ENCODE measurements at places on chromosomes 4 and X.

GRCh38 chr4:26936284-26937065, 75.8 kb downstream of the STIM2 start:
- no peak for DNase-seq

- no peak for DNase-seq
Observed at GRCh38 chr4:113339430-113339813, 290.0 kb downstream of the ANK2 start.

GRCh38 chrX:77749695-77750094, 36.3 kb downstream of the ATRX start:
- no peak for DNase-seq

GRCh38 chrX:97639526-97639925, 755.8 kb downstream of the RPA4 start:
- no peak for DNase-seq

DNA sequence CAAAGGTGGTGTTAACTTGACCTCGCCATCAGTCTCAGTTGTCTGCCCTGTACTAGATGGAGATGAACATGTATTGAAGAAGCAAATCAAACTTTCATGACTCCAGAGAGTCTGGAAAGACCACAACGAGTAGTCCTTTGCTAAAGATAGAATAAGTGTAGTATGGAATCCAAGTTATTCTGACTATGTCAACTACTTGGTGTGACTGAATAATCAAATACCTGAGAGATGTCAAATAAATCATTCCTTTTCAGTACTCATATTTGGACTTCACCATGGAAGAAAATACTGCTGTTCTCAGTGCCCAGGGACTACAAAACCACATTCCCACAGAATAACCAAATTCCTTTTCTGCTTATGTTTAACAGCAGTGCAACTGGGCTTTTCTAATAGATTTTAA, 161.2 kb upstream of the SPRY1 start:
- no peak for DNase-seq

DNA sequence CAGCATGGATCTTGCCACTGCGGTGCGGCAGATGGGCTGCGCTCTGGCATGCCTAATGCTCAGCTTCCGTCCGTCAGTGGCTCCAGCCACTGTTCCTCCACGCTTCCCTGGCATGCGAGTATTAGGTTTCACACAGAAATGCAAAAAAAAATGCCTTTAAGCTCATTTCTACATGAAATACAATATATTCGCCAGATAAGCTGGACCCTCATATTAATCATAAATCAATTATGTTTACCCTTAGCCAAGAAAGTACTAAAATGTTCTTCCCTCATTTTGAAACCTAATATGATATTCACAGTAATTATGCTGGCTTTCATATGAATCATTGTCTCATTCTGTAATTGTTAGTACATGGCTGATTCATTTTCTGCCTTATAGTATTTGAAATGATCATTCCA, 115.5 kb upstream of the FAM241A start:
- no peak for DNase-seq

- no peak for DNase-seq
Observed at GRCh38 chrX:72029483-72030411, 102.0 kb downstream of the RTL5 start.

DNA sequence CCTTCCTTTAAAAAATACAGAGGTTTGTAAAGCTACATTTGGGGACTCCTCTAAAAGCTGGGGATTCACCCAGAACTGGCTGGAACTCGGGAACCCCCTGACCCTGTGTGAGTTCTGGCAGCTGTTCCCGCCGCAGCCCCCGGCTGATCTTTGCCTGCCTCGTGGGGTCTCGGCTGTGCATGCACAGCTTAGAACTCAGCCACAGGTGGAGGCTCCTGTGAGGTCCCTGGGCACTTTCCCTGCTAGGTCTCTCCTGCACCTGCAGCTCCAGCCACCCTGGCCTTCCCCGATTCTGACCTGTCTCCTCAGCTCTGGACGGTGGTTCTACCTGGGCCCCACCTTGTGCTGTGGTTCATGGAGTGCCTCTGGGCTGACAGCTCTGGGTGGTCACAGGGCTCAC, 48.6 kb upstream of the HGFAC start:
- DNase-seq, result no peak

GRCh38 chr4:109046471-109047201, 255.8 kb downstream of the COL25A1 start:
- no peak for DNase-seq

DNA sequence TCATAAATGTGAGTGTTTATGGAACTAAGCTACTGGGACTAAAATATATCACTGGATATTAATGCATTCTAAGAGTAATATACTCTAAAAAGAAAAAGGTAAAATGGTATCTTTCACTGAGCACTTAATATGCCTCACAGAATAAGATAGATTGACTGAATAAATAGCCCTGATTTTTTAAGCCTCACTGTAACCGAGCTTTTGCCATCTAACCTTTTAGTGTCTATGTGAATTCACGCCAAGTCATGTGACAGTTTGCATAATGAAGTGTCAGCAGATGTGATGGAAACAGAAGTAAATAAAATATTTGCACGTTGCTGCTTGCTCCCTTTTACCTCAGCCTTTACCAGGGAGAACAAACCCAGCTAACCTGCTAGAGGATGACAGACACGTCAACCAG, 119.7 kb upstream of the NWD2 start:
- DNase-seq, result no peak

DNA sequence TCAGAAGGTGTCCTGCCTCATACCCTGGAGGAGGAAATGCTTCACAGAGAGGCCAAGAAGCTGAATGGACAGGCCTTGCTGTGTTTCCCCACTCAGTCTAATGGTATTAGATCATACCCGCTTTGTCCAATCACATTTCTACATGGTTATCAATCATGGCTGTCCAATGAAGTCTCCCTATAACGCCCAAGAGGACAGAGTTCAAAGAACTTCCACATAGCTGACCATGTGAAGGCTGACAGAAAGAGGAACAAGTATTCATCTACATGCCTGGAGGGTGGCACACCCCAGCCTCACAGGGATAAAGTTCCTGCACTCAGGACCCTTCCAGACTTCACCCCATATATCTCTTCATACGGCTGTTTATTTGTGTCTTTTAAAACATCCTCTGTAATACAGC, 123.4 kb downstream of the MANBA start:
- DNase-seq, result no peak

GRCh38 chr4:157048248-157048647, 27.7 kb upstream of the GLRB start:
- no peak for DNase-seq

GRCh38 chr4:99665983-99666382, 8.4 kb upstream of the C4orf54 start:
- DNase-seq, result no peak

- DNase-seq, result no peak
Observed at GRCh38 chrX:145524931-145525330, 277.6 kb downstream of the SPANXN1 start.

GRCh38 chr4:19259920-19260319, 991.8 kb upstream of the SLIT2 start:
- DNase-seq, result no peak

DNA sequence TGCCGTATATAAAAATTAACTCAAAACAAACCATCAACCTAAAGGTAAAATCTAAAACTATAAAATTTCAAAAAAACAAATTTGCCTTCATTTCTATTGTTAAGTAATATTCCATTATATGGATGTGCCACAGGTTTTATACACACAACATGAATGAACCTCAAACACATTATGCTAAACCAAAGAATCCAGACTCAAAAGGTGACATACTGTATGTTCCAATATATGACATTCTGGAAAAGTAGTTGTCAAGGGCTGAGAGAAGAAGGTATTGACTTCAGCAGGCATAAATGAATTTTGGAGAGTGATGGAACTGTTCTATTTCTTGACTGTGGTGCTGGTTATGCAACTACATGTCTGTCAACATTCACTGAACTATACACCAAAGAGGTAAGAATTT, 56.6 kb downstream of the CNOT6L start:
- no peak for DNase-seq

GRCh38 chrX:54043056-54043455, 1.2 kb downstream of the PHF8 start:
- no peak for DNase-seq

- no peak for DNase-seq
Observed at GRCh38 chrX:1249101-1249887, 19.3 kb upstream of the CSF2RA start.

DNA sequence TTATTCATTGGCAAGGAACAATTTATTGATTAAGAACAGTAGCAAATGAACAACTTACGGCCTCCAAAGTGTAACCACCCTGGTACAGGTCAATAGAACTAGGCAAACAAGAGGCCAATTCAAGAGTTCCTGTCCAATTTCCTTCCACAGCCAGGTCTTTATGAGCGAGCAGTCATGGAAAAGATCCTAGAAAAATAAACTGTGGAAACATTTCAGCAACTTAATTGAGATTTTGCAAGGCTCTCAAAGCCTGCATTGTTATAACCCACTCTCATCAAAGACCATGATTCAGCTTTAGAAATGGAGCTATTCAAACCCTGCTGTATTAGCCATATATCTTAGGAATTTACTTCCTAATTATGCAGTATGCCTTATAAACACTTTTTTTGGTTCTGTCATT, 43.6 kb downstream of the UNC5C start:
- no peak for DNase-seq

DNA sequence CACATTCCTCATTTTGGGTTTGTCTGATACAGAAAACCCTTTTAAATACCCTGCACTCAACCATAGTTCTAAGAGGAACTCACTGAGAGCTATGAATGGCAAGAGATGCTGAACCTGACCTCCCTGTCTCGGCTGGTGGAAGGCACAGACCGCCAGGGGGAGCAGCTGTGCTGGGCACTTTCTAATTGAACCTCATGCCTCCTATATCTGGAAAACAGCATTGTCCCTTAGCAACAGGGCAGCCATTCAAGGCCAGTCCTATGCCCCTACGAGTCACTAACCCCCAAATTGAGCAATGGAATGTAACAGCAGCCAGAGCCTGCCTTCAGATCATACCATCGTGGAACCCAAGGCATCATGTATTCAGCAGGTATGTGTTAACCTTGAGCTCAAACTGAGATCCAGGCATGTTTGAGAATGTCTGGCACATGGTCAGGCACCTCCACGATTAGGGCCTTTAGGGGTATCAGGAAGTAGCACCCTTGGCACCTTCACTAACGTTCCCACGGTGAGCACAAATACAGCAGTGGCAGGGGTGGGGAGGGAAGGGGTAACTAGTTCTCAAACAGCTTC, 5.1 kb downstream of the USP27X start:
- DNase-seq, result peak; percentile 34

- DNase-seq, result no peak
Observed at GRCh38 chr4:5845035-5845905, 47.6 kb downstream of the CRMP1 start.

DNA sequence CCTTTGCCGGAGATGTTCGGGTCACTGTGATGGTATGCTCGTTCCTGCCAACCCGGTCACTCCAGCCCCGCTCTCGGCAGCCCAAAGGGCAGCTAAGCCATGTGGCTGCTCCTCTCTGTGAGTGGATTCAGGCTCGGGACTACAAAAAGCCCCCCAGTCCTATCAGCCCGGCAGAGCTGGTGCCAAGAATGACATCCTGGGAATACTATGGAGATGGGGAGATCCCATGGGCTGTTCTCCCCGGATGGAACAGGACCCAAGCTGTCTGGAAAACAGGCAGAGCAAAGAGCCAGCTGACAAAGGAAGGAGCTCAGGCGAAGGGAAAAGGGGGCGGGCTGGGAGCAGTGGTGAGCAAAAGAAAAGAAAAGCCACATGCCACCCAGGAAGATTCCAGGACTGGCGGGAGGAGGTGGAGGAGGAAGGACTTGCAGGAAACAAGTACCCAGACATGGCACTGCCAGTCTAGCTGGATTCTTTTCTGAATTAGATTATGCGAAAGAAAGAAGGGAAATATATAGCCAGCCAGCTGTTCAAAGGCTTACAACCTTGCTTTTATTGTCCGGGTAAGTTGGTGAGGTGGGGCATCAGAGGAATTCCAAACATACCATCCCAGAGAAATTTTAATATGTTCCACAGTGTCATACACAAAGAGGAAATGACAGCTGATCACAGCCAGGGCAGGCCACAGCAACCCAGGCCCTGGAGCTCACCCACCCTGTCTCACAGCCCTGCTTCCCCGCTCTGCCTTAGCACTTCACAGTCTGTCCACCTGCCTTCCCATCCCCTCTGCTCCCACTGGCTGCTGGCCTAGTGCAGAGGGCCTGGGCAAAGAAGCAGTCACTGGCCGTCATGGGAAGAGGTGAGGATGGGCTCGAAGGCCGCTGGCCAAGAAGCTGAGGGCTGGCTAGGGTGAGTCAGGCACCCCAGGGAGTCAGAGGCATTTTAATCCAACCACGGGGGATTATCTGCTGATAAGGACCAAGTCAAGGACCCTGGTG, 3.4 kb downstream of the NDP start:
- DNase-seq, result no peak

- DNase-seq, result peak; percentile 23
Observed at GRCh38 chrX:152926279-152926678, 28.4 kb downstream of the ZNF185 start.

DNA sequence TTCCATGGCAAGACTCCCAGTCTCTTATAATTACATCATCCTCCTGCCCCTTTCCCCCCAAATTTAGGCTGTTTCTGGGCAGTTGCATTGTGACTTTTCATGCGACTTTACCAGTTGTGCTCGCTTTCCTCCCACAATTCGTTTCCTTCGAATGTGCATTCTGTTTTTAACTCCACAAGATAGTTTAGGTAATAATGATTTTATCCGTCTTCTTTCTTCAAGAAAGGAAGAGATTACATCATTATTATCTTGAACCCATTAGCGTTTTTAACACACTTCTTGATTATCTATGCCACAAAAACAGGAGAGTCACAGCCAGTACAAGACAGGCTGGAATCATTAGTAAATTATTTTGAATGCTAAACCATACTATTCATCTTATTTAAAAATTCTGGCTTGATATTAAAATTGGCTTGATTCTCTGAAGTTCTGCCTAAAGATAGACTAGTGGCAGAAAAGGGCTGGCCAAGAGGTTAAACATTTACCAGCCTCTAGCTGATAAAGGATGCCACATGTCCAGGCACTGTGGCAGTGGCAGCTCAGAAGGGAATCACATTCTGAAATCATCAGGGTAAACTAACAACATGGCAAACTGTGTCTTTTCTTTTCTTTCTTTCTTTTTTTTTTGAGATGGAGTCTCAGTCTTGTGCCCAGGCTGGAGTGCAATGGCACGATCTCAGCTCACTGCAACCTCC, 19.7 kb upstream of the PLA2G12A start:
- no peak for DNase-seq

DNA sequence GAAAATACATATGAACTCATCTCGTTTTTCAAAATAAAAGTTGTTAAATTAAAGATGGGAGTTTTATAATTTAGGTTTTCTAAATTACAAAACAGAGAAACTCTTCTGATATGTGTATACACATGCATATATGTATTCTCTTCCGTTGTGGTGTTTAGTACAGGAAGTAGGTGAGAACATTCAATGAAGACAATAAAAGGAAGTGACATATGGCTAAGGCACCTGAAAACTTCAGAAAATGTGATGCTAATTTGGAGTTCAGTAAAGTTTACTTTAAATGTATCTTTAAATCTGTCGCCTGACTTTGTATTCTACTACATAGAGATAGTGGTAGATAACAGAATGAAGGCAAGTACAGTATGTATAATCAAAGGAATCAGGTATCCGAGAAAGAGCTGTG, 33.5 kb upstream of the ITM2A start:
- DNase-seq, result no peak

GRCh38 chr4:150108691-150109090, 30.4 kb downstream of the DCLK2 start:
- no peak for DNase-seq

GRCh38 chr4:134668237-134668636, 466.6 kb upstream of the PABPC4L start:
- no peak for DNase-seq

All from memory B cell (primary cell).